ENCODE measurements at places on chromosomes 5 and 9. TPM values are rescaled to one million over a fixed set of nuclear protein-coding genes. Genes with fewer than 3 reads are reported as not detected.

DNA sequence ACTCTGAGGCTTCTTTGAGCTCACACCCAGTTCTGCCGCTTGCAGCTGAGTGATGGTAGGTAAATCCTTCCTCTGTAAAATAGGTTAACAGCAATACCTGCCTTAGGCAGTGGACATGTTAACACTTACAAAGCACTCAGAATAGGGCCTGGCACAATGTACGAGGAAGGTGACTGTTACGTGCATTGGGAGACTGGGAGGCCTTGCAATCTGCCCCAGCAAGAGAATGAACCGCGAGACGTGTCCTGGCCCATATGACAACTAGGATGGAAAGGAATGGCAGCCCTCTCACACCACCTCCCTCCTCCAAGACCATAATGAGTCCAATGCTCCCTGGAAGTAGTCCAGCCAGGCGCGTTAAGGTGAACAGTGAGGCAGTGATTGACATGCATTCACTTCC lies 23.1 kb upstream of the AKNA start:
- DNase-seq = no peak

CARTPT gene
- total RNA-seq = not detected

DNA sequence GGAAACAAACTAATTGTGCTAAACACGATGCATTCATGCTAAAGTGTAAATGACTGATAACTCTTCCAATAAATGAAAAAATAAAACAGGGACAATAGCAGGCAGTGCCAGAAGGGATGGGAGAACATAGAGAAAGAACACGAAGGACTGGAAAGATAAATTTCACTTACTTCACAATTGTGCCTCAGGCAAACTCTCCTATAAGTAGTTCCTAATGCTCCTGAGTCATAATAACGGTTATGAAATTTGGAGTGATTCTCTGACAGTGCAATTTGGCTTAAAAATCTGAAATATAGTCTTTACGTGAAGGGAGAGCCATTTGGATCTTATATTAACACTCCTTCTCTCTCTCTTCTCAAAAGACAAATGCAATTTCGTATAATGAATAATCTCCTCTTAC lies 2218.5 kb downstream of the MAT2B start:
- DNase-seq = no peak

DNA sequence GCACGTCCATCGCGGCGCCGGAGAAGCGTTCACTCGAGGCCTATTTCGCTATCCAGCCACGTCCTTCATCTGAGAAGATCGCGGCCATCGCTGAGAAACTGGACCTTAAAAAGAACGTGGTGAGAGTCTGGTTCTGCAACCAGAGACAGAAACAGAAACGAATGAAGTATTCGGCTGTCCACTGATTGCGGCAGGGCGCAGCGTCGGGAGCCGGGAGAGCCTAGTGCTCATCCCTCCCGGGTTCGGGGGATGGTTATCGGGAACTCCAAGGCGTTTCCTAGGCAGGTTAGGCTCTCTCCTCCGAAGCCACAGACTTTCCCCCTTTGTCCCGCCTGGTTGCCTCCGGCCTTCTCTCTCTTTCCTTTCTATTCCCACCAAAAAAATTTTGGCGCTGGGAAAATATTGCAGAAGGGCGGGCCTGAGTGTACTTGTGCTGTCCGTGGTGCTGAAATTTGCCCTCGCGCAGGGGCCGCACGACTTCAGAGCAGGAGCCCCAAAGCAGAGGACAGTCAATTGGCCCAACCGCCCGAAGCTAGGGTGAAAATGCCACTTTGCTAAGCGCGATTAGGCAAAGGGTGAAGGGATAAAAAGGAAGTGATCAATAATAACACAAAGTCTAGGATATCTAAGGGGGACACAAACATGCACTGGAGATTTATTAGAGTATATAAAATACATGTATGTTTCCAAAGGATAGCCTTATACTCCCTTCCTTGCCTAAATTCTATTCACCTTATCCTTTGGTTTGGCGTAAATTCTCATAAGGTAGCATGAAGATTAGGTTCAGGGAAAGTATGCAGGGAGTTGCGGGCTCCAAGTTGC lies 1.8 kb downstream of the POU4F3 start:
- no peak for DNase-seq

CDH12 gene
- not detected for total RNA-seq

- DNase-seq = no peak
These were observed 56.4 kb upstream of the MYO10 start for GRCh38 chr5:16992444-16992843.
